Stimulated activated CD4-positive, alpha-beta T cell treated with anti-CD3 and anti-CD28 coated beads, Interleukin-15, amount 100 ng/mL, for 1 hour (primary cell): ENCODE measurements at places on chromosomes 4 and X.

GRCh38 chr4:22233230-22233629 is 282.6 kb downstream of the ADGRA3 start:
- DNase-seq: no peak

GRCh38 chrX:120316587-120317283 is 5.5 kb upstream of the TMEM255A start:
- no peak for DNase-seq

- no peak for DNase-seq
Observed at GRCh38 chr4:37999000-37999716, 39.0 kb downstream of the PTTG2 start.

DNA sequence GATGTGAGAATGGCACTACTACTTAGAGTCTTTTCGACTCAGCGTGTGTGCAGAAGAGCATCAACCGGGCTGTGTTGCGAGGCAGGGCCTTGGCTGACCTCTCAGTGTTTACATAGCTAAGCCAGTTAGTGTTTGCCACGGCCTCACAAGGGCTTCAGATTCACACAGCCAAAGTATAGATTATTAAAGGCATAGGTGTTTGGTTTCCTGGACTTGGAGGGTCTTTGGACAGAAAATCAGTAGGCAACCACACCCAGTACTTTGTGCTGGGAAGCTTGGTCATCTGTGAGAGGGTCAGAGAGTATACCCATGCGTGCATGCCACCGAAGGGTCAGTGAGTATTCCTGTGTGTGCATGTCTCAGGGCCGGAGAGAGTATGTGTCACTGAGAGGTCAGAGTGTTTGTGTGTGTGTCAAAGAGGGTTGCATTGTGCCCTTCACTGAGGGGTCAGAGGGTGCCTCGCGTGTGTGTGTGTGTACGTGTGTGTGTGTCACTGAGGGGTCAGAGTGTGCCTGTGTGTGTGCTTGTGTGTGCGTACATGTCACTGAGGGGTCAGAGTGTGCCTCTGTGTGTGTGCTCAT is 69.7 kb upstream of the MSANTD1 start:
- no peak for DNase-seq

GRCh38 chr4:112284166-112284565 is 1.5 kb downstream of the TIFA start:
- no peak for DNase-seq

GRCh38 chr4:52640808-52641565 is 18.1 kb downstream of the USP46 start:
- DNase-seq: no peak

DNA sequence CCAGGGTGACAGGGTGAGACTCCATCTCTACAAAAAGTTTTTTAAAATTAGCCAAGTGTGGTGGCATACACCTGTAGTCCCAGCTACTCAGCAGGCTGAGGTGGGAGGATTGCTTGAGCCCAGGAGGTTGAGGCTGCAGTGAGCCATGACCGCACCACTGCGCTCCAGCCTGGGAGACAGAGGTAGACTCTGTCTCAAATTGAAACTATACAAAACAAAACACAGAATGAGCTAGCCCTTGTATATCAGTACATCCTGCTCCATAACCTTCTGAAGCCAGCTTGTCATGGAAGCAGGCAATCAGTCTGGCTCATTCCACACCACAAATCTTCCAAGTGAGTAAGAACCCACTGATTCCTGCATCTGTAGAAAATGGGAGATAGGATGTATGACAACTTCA is 49.0 kb downstream of the CD99L2 start:
- DNase-seq: no peak

GRCh38 chr4:72418458-72418857 is 150.6 kb downstream of the ADAMTS3 start:
- DNase-seq: no peak

GRCh38 chr4:158327525-158327924 is 117.2 kb downstream of the TMEM144 start:
- no peak for DNase-seq

DNA sequence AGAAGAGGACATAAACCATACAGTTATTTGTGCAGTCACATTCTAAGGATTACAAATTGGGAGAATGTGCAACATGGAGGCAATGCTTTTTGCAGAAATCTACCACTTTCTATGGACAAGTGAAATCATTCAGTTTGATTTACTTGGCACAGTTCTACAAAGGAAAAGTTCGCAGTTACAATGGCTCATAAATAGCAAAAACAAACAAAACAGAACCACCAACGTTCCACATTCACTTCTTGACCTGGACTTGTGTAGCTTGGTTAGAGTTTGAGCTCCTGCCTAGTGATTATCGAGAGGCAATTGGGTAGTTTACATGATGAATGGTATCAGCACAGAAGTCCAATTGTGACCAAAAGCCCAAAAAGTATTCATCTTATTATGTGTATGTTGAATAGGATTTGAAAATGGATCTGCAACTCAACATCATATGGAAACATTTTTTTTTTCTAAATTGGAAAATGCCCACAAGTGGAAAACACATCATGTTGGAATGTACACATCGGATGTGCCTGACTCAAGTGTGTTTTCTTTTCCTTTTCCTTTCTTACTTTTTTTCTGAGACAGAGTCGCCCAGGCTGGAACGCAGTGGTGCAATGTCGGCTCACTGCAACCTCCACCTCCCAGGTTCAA is 123.8 kb downstream of the LUZP4 start:
- no peak for DNase-seq

DNA sequence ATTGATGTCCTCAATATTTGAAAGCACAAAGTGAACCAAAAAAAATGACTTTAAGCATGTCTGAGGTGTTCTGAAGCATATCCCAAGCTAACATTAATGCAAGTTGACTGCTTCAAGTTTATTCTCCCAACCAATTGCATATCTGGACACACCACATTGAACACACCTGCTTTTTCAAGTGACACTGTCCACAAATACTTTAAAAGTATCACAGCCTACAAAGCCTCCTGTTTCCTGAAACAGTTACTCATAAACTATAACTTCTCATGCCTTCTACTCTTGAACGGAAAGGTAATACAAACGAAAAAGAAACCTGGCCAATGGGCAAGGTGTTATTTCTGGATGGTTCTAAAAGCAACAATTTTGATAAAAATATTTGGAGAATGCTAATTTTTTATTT is 1.1 kb downstream of the CDKL2 start:
- DNase-seq: no peak

DNA sequence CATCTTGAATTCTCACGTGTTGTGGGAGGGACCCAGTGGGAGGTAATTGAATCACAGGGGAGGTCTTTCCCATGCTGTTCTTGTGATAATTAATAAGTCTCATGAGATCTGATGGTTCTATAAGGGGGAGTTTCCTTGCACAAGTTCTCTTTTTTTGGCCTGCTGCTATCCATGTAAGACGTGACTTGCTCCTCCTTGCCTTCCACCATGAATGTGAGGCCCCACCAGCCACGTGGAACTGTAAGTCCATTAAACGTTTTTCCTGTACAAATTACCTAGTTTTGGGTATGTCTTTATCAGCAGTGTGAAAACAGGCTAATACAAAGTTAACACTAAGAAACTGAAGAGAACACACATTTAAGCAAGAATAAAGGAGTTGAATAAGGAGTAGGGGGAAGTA is 16.0 kb downstream of the TBCK start:
- DNase-seq: no peak
